ENCODE measurements at places on chromosomes 16 and 17.

GRCh38 chr16:11634312-11634711 is 33.9 kb upstream of the SNN start:
- DNase-seq = no peak

GRCh38 chr17:58270476-58271215 is 10.1 kb downstream of the MPO start:
- no peak for DNase-seq

GRCh38 chr17:16950488-16950887 is 21.4 kb downstream of the TNFRSF13B start:
- no peak for DNase-seq

- no peak for DNase-seq
These were observed 16.4 kb upstream of the SLC16A11 start for GRCh38 chr17:7060165-7060891.

GRCh38 chr16:12097523-12098428 is 121.2 kb downstream of the SNX29 start:
- DNase-seq = no peak

GRCh38 chr16:66481081-66481942 is 54.2 kb downstream of the BEAN1 start:
- DNase-seq = no peak

DNA sequence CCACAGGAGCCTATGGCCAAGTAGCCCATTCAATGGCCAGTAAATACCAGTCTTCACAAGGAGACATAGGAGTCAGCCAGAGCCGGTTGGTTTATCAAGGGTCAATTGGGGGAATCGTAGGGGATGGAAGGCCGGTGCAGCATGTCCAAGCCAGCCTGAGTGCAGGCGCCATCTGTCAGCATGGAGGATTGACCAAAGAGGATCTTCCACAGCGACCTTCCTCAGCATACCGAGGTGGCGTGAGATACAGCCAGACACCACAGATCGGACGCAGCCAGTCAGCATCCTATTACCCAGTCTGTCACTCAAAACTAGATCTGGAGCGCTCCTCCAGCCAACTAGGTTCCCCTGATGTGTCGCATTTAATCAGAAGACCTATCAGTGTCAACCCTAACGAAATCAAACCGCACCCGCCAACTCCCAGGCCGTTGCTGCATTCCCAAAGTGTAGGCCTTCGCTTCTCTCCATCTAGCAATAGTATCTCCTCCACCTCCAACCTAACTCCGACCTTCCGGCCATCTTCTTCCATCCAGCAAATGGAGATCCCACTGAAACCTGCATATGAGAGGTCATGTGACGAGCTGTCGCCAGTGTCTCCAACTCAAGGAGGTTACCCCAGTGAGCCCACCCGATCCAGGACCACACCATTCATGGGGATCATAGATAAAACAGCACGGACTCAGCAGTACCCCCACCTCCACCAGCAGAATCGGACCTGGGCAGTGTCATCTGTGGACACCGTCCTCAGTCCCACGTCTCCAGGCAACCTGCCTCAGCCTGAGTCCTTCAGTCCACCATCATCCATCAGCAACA is 25.0 kb downstream of the CYB561 start:
- no peak for DNase-seq

GRCh38 chr16:67961551-67961957 is 6.9 kb downstream of the SLC12A4 start:
- peak; percentile 86 for DNase-seq

DNA sequence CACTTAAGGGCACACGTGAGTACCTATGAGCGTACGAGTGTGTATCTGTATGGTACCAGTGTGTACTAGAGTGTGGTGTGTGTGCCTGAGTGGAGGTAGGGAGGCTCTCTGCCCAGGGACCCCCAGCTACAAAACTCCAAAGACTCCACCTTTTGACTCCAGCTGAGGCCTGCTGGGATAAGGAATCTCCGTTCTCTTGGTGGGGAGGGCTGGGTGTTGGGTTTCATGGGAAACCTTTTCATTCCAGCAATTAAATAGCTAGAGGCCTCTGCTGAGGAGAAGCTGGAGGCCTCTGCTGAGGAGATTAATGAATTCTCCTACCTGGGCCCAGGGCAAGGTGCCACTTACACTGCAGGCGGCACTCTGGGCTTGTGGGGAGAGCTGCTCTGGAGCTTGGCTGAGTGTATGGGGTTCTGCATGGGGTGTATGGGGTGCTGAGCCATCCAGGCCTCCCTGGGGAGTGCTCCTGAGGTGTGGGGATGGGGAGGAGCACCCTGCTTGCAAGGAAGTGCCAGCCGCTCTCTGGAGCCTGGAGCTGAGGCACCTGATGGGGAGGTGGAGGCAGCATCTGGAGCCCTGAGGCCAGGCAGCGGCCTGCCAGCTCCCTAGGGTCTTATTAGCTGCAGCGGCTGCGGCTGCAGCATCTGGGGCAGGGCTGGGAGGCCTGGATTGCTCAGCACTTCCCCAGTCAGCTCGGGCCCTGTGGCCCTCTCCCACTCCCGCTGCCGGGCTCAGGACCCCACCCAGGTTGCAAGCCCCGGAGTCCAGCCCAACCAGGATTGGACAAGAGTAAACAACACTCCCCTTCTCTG is 4.6 kb downstream of the ANKRD13B start:
- no peak for DNase-seq

Measured in SHP77 treated with DMSO at 0.1 percent for 48 hours (cell line).